Stimulated activated naive B cell treated with anti-CD40 and anti-IgM and Interleukin-4, amounts not matched to agents 10 μg/mL and 1 μg/mL and 100 μg/mL, for 72 hours (primary cell): ENCODE measurements at places on chromosomes 2 and 18.

- no peak for DNase-seq
Measured at GRCh38 chr2:120785228-120785966, 49.7 kb downstream of the GLI2 start.

DNA sequence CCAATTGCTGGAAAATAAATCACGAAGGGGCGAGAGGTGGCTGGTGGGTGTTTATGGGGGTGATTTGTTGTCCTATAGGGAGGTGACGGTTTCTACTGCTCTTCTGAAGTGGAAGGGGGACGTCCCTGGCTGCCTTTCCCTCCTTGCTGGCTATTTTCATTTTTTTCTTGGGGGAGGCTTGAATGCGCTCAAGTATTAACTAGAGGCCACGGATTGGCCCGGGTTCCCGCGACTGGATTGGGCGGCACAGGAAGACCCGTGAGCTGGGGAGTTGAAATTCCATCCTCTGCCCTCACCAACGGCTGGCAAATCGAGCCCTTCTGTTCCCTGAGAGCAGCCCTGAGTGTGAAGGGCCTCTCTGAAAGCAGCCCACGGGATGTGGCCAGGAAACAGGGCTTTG lies 176.5 kb upstream of the SPRED2 start:
- DNase-seq: no peak

GRCh38 chr18:23912356-23912755 lies 102.2 kb upstream of the TTC39C start:
- DNase-seq: no peak

GRCh38 chr2:230908595-230909191 lies 16.3 kb downstream of the GPR55 start:
- no peak for DNase-seq

- peak; percentile 15 for DNase-seq
Measured at GRCh38 chr2:57497489-57498096, 549.0 kb upstream of the VRK2 start.

GRCh38 chr18:57982372-57983021 lies 61.5 kb upstream of the NEDD4L start:
- no peak for DNase-seq

GRCh38 chr2:179927041-179927440 lies 65.6 kb upstream of the ZNF385B start:
- DNase-seq: no peak

DNA sequence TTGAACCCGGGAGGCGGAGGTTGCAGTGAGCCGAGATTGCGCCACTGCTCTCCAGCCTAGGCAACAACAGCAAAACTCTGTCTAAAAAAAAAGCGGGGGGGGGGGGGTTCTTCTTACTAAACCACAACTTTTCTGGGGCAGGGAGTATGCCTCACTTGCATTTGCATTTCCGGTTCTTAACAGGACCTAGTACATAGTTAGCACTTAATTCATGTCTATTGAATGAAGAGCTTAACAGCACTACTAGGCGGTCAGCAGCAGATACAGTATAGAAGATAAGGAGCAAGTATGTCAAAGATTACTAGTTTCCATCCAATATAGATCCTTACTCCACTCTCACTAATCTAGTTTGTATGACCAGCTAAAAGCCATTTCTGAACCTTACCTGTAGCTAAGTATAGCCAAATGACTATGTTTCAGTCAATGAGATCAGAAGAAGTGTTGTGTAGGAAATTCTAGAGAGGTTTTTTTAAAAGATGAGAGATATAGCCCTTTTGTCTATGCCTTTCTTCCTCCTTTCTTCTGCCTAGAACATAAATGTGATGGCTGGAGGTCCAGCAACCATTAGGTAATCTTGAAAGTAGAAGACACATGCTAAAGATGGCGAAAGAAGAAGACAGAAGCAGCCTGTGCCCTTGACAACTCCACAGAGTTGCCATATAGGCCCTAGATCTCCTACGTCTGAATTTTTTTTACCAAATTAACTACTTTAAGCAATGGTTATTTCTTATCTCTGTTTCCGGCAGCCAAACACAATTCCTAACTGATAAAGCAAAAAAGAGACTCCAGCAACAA lies 11.3 kb downstream of the HYCC2 start:
- no peak for DNase-seq

DNA sequence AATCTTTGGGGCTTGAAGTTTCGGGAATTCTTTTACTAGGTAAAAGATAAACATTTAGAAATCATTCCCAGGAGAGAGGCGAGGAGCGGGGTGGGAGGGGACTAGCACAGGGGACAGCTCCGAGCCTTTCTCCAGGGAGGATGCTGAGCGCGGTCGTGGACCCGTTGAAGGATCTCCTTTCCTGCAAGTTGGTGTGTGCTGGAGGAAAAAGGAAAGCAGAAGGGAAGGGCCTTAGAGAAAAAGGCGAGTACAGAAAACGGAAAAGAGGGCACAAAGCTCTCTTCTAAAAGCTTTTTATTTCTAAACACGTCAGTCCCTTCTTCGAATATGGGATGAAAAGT lies 640 bp downstream of the SLC39A6 start:
- no peak for DNase-seq

- no peak for DNase-seq
Measured at GRCh38 chr2:170973225-170973491, 44.1 kb downstream of the GORASP2 start.

- no peak for DNase-seq
Measured at GRCh38 chr2:82314836-82315472, 2010.4 kb upstream of the LRRTM1 start.

DNA sequence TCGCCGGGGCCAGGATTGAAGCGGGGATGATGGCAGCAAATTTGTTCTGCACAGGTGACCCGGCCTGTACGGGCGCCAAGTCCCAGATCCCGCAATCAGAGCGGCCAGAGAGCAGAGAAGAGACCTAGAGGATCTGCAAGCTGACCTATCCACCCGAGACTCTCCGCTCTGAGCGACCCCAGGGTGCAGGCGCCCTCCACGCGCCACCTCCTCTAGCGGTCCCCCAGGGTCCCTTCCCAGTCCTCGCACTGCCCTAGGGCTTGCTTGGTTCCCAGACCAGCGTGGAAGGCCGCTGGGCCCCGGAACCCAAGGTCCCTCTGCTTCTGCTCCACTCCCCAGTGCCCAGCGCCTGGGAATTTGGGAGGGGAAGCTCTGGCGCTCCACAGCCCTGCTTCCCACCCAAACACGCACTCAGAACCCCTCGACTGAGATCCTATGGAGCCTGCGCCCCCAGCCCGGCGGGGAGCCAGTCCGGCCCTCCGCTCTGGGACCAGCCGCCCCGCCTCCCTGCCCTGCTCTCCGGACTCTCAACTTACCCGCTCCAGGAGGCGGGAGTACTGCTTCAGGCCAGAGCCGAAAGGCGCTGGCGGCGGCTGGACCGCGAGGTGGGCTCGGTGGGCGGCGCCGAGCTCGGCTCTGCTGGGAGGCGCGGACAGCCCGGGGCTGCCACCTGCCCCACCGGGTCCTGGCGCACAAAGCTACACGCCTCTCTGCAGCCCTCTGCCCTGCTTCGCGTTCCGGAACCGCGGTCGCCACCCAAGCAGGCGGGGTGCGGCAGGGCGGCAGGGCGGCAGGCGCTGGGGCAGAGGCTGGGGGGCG lies 3.0 kb upstream of the SIX3 start:
- no peak for DNase-seq

- DNase-seq: no peak
Measured at GRCh38 chr18:470661-471501, 29.6 kb downstream of the COLEC12 start.

DNA sequence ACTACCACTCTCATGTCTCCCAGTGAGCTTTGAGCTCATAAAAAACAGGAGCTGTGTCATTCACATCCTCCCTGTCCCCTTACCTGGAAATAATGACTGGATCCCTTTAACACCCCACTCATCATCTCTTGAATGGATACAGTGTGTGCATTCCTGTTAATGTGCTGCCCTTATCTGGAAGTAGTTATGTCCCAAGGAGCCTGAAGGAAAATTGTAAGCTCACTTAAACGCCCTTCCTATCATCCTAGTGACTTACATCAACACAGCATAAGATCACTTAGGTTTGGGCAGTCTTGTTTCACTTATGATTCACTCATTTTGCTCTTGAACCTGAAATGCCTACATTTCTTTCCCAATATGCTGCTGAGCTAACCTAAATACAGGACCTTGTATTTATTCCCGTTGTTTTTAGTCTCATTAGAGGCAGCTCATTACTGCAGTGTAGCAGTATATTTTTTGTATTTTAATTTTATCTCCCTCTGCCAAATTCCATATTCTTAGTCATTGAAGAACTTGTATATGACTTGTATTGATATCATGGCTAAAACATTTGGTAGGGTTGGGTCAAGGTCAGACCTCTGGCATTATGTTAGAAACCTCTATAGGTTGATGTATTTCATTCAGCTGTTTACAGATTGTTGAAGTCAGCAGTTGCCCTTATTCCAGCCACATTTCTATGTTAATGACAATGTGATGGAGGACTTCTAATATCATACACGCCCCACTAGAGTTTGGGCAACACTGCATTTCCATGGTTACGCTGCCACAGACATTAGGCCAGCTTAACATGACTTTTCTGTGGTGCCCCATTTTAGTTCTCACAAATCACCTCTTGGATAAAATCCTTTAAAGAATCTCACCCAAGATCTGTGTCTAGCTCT lies 72.9 kb downstream of the PKP4 start:
- DNase-seq: no peak

GRCh38 chr2:25551316-25551715 lies 122.1 kb downstream of the DTNB start:
- DNase-seq: no peak

DNA sequence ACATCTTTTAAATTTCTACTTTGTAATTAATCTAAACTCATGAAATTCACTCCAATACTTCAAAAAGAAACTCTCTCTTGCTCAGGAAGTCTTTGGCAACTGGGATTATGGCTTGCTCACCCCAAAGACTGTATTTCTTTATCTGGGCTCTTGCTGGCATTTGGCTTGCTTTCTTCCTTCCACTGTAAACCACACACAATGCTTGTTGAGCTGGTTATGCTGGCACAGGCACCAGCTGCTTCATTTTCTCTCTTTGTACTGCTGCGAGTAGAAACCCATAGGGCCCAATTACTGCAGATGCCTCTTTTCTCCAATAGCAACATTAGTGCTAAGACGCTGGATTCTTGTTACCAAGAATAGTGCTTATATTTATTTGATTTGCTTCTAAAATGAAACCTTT lies 51.4 kb downstream of the SLC38A11 start:
- DNase-seq: no peak

DNA sequence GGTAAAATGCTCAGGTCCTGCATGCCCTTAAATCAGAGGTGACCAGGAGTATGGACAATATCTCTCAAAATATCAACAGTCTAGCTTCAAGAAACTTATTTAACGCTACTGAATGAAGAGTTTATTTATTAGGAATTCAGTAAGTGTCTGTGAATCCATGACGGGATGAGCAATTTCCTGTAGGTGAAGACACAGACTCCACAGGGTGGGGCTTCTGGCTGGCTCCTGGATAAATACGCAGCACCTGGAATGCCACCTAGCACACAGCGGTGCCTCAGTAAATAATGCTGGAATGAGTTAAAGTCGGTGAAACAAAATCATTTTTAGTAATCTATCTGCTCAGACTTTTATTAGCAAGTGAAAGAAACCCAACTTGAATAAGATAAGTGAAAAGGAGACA lies 29.4 kb upstream of the MBP start:
- DNase-seq: no peak

GRCh38 chr18:64275593-64276300 lies 126.9 kb upstream of the LINC00305 start:
- no peak for DNase-seq

DNA sequence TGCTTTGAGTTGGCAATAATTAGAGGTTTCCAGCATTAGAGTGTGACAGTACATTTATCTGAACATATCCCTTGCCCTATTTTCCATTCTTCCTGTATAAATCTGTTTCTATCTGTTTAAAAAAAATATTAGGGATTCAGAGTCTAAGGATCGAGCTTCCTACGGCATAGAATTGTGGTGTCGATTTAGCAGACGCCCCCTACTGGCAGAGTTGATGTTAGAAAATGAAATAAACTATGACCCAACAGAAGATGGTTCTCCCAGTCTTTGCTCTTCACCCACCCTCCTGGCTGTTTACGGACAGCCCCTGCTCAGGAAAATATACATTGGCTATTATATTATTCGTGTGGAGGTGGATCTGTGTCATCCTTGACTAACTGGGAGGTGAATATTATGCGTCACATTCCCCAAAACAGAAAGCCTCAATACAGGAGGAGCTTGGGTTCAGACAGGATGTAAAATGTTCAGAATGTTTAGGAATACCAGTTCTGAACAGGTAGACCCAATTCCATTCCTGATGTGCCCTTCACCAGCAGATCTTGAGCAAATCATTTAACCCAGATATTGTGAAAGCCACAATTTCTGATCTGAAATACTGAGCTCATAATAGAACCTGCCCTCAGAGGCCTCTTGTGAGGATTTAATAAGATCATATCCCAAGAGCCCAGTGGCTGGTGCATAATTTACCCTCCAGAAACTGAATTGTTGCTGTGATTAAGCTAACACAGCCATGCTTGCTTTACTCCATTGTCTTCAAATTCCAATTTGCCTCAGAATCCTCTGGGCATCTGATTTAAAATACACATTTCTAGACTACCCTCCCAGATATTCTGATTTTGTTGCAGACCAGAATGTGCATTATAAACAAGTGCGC lies 10.8 kb upstream of the ERMN start:
- DNase-seq: no peak

DNA sequence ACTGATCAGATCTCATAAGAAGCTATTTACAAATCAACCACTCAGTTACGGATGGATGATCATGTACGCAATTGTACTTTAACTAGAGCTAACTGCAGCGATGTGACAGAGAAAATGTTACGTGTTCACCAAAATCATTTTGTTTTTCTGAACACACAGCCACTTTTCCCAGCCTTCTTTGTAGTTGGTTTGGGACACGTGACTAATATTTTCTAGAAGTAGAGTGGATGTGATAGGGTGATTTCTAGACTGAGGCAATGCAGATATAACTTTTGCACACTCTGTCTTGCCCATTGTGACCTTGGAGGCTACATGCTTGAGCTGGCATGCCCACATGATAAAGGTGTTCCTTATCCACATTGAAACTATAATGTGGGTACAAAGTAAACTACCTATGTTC lies 9.9 kb upstream of the SLC9A4 start:
- DNase-seq: no peak

GRCh38 chr18:2104620-2105462 lies 466.5 kb downstream of the METTL4 start:
- DNase-seq: no peak

GRCh38 chr2:239636808-239637207 lies 236.0 kb upstream of the HDAC4 start:
- DNase-seq: no peak

DNA sequence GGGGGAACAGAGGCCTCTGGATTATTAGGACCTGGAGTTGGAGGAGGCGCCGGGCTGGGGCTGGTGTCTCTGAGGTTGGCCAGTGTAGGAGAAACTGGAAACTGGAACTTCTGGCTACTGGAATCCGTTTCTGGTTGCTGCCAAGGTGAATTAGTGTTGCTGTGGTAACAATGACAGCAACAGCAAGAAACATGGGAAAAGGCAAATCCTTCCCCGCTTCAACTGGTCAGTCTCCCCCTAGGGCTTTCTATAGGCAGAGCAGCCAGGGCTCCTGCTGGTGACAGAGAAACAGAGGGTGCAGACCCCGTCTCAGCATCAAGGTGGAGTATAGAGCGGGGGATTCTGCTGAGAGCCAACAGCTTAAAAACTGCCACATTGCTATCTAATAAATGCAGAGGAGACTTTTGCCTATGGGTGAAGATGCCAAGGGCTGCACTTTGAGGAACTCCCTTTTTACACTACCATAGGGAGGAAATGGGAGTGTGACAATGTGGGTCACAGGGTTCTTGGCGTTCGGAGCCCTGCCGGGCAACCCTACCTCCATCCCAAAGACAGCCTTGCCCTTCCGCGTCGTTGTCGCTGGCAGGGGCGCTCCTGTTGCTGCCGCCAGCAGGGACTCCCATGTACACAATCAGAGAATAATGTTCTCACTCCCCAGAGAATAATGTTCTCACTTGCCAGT lies 81.4 kb upstream of the CABLES1 start:
- no peak for DNase-seq

- DNase-seq: no peak
Measured at GRCh38 chr18:54561706-54562267, 29.3 kb upstream of the DYNAP start.
